ENCODE measurements at places on chromosomes 3 and 15.
A peak's percentile ranks its signal among the peaks of the same experiment; 100 is the strongest.

GRCh38 chr15:60486742-60487141, 7.8 kb upstream of the ICE2 start:
- no peak for DNase-seq

DNA sequence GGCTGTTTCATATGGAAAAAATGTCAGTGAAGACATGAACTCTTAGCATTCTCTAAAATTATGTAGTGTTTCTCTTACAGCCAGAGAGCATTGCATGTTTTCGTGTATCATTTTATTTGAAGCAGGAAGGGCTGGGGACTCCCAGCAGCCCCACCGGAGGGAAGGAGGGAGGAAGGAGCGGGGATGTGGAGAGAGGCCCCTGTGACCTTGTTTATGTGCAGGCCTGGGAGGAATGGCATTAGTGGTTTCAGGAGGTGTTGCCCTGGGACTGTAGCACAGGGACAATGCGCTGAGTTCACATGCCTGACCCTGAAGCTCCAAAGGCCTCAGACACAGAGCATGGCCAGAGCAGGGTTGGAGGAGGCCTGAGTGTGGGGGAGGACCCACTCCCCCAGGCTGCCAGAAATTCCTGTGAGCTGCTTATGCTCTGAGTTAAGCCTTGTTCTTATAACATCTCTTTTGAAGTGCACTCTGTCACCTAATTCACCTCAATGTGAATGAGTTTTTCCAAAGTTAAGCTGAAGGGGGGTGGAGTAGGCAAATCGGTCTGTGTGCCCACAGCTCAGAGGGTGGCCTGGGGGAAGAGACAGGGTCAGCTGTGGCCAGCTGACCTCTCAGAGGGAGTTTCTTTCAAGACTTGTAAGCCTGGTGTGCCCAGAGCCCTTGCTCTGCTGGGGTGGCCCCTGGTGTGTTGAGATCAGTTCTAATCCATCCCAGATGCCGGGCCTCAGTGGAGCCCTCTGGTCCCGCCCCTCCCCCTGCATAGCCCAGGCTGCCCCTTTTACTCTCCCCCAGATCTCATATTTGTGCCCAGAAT, 3.9 kb upstream of the RNU6-1 start:
- peak; percentile 90 for DNase-seq

- no peak for DNase-seq
Observed at GRCh38 chr3:188635258-188636042, 481.5 kb downstream of the LPP start.

DNA sequence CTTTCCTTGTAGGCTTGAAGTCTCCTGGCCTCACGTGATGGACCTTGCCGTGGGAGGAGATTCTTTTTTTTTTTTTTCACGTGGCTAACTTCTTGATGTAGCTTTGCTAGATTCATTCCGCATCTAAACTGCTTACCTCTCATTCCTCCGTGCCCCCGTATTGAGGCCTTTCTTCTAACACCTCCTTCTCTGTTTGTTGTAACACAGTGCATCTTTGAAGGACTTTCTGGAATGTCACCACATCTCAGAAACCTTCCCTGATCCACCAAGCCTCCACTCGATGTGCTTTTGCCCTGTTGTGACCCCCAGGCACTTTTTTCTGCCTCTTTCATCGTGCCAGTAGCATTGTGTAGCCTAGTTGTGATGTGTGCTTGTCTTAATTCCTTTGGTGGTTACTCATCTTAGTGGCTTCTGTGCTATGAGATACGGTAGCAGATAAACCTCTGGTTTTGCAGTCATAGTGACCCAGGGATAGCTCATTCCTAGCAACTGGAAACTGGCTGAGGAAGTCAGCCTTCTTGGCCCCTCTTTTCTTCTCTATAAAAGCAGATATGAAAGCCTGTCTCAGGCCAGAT, 1.6 kb upstream of the BNC1 start:
- DNase-seq, result no peak

DNA sequence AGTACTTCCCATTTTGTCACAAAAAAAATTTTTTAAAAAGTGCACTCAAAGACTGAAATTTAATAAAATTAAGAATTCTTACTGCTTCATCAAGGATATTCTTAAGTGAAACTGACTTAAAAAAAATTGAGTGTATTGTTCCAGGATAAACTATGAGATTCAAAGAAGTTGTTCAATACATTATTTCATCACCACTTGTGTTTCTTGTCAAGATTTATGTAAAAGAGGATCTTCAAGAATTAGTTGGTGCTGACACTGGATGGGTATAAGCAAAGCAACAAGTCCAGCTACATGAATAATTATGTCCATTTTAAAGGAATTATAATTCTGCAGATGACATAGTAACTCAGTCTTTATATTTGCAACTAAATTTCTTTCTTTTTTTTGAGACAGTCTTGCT, 4.3 kb upstream of the AP4E1 start:
- DNase-seq, result no peak

GRCh38 chr3:147655236-147655635, 246.1 kb downstream of the ZIC1 start:
- DNase-seq, result no peak

GRCh38 chr3:46500656-46501635, 3.2 kb downstream of the RTP3 start:
- no peak for DNase-seq

DNA sequence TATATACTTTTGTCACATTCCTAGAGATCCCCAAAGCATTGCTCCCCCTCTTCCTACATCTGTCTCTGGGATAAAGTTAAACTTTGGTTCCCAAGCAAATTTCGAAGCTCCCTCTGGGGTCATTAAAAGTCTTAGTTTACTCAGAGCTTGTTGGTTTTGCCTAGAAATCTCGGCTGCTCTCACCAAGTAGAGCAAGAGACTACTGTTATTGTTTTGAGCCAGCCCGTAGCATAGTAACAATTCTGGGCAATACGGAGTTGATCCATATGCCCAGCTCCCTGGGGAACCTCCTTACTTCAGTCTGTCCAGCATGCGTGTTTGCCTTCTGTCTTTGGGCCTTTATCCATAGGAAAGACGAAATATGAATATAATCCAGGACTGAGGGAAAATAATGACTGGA, 10.0 kb upstream of the P3H2 start:
- no peak for DNase-seq

DNA sequence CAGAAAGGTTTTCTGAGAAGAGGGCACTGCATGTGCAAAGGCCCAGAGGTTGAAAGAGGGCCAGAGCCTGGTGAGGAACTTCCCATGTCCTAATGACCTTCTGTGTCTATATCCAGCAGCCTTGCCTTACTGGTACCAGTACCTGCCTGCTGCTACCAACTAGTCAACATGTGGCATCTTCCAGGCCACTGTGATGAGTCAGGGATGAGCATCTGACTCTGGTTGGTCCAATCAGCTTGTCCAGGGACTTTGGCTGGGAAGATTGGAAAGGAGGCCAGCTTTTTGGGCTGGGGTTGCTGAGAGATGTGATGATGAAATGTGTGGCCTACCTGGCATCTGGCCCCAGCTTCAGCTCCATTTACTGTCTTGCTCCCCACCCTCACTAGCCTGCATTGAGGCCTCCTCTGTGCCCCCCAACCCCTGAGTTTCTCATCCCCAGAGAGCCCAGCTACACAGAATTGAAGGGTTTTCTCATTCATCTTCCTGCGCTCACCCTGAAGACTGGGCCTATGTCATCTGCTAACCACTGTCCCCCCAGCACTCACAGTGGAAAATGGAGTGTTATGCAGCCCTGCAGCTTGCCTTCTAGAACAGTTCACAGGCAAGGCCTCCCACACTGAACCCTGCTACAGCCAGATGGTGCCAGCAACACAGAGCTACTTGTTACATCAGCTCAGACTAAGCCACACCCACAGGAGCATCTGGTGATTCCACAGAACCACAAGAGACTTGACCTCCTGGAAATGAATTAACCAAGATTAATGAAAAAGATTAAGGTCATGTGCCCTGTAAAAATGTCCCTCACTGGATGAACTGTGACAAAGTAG, 1.3 kb upstream of the TWF2 start:
- peak; percentile 86 for DNase-seq

DNA sequence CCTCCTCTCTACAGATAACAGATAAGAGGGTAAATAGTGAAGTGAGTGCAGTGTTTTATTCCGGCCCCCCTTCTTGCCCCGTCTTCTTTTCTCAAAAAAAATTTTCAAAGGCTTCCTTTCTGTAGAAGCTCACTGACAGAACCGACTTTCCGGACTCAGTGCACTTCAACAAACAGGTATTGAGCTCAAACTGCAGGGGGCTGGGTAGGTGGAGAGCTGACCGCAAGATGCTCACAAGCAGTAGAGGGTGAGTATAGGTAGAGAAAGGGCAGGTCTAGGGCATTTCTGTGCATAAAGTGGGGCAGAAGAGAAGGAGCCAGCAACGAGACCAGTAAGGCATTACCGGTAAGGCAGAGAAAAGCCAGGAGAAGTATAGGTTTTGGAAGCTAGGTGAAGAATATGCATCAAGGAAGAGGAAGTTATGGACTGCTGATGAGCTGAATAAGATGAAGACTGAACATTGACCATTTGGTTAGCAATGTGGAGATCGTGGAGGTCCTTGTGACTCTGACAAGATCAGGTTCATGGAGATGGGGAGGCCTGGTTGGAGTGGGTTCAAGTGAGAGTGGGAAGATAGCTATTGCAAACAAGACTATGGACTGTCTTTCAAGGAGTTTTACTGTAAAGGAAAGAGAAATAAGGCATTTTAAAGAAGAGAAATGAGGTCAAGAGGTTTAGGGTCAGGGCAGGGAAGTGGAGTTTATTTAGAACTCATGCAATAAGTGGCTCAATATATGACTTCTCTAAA, 97.4 kb downstream of the ST6GAL1 start:
- no peak for DNase-seq

- DNase-seq, result no peak
Observed at GRCh38 chr15:36428102-36428845, 151.2 kb upstream of the CDIN1 start.

DNA sequence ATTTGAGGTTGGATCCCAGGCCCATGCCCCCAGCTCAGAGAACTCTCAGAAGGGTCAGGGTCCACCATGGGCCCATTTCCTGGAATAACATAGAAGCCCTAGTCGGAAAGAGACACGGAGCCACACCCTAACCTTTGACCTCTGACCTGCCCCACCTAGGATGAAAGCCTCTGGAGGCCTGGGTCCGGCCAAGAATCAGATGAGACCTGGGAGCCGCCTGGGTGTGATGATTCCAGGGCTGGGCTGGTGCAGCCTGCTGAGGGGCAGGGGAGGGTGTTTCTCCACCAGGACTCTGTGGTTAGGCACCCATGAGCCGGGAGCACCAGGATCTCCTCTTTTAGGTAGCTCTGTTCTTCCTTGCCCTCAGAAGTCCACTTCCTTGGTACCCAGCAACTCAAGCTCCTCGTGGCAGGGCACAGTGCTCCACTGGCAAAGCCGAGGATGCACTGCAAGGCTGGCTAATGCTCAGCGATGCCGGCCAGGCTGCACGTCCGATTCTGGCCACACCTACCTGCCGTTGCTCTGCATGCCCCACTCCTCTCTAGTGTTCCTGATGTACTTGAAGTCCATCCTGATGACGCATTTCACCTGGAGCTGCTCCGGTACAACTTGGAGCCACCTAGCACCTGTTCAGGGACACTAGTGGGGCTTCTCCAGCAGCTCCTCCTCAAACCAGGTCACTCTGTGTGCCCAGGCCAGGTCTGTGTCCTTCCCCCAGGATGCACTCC, 57.4 kb downstream of the ZNF445 start:
- peak; percentile 12 for DNase-seq

- no peak for DNase-seq
Observed at GRCh38 chr3:157861076-157861765, 245.0 kb downstream of the SHOX2 start.

DNA sequence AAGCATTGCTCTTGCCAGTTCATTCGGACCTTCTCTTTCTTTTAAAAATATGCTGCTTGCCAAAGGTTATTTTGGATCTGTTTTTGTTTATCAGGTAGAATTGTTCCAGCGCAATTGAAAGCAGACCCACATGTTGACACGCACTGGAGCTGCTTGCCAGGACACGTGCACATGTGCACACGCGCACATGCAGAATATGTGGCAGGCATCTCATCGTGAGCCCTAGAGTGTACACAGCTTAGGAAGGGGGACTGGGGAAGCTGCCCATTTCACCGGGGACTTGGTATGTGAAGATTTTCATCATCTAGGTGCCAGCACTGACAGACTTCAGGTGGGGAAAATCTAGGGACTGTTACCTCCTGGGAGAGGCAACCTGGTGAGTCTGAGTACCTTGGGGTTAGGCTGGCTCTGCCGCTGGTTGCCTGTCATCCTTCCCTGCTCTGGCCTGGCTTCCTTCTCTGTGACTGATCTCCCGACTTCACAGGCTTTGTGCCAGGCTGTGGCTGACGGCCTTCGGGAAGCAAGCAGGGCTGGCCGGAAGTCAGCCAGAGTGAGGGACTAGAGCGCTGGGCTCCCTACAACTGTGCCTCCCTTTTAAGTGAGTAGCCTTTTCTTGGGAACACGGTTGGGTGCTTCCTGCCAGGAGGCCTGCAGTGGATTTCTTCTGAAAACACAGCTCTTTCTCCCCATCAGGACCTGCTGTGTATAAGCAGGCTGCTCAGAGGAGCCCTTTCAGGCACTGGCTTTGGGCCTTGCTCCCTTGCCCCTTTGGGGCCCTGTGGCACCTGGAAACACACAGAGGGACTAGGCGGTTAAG, 129.3 kb downstream of the EEFSEC start:
- peak; percentile 63 for DNase-seq

- DNase-seq, result no peak
Observed at GRCh38 chr3:71831599-71831998, 46.7 kb upstream of the PROK2 start.

- no peak for DNase-seq
Observed at GRCh38 chr3:10848261-10848660, 32.2 kb downstream of the SLC6A11 start.

DNA sequence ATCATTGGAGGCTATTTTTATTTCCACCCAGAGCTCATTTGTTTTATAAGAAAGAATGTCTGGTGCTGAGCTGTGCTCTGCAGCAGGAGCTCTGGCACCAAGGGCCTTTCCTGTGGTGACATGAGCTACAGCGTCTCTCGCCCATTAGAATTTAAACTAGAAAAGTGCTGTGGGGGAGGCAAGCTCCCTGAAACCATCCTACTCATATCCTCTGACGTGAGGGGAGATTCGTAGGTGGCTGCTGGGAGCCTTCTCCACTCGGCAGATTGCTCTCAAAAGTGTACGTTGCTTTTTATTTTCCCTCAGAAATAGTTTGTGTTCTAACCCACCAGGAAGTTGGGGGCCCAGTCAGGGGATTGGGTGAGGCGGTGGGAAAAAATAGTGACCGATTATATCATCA, 76.3 kb upstream of the ARHGEF3 start:
- peak; percentile 31 for DNase-seq

DNA sequence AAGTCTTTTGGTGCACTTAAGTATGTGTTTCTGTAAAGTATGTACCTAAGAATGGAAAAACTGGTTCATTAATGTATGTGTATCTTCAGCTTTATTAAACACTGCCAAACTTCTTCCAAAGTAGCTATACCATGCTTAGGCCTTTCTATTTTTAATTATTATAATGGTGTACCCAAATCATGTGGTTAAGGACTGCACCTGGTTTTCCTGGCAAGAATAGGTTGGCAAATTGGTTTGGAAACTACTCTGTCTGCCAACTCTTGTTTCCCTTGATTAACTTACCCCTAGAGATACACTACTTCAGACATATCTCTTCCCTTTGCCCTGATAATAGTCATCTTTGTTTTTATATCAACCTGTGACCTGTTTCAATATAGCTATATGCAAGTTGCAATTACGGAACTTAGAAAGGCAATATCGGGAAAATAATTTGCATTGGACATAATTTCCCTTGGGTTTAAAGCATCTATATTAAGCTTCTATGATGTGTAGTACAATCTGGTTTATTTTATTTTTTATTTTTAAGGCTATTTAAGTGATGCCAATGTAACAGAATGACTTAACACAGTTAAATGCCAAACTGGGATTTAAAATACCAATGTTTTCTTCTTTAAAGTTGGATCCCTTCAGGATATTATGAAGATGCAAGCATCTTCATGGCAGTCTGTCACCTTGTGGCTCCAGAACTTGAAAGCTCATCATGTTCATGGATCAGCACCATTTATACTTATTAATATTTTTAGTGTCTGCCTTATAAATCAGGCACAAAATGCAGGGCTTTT, 40.6 kb upstream of the TMEM108 start:
- DNase-seq, result no peak

Measured in testis (tissue), 5 donors.